ENCODE measurements at places on chromosomes 6 and 20.

GRCh38 chr6:42120895-42121865, 21.2 kb downstream of the C6orf132 start:
- no peak for DNase-seq

GRCh38 chr6:6193221-6193745, 127.2 kb downstream of the F13A1 start:
- no peak for DNase-seq

DNA sequence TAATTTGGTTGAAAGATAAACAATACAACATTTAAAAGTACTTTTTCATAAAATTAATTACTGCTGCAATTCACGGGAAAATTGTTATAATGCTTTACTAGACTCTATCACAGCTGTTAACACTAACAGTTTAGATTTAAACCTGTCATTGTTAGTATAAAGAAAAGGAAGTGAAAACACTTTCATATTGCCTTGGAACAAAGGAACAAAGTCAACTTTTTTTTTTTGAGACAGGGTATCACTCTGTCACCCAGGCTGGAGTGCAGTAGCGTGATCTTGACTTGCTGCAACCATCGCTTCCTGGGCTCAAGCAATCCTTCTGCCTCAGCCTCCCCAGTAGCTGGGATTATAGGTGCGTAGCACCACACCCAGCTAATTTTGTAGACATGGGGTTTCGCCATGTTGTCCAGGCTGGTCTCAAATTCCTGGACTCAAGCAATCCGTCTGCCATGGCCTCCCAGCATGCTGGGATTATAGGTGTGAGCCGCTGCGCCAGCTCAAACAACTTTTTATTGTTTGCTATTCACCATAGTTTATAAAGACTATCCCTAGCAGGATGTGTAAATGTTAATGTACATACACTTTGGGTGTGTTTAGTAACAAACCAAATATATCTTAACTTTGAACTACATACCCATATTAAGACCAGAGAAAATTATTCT, 22.1 kb downstream of the SLC35A1 start:
- no peak for DNase-seq

DNA sequence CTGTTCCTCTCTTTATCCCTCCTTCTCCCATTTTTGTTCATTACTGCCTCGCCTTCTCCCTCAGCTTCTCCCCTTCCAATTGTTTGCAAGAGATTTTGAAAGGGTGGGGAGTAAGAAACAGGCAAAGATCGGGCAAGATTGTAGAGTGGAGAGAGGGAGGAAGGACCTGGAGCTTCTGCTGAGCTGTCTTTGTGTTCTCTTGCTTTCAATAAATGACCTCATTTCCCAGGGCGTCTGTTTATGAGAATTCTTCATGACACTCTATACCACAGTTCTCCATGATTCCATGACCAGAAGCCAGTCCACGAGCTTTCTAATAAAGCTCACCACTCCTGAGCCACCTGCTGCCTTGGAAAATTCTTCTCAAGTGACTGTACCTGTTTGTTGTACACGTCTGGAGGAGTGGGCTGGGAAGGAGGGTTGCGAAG, 50.0 kb upstream of the PLEKHG1 start:
- no peak for DNase-seq

DNA sequence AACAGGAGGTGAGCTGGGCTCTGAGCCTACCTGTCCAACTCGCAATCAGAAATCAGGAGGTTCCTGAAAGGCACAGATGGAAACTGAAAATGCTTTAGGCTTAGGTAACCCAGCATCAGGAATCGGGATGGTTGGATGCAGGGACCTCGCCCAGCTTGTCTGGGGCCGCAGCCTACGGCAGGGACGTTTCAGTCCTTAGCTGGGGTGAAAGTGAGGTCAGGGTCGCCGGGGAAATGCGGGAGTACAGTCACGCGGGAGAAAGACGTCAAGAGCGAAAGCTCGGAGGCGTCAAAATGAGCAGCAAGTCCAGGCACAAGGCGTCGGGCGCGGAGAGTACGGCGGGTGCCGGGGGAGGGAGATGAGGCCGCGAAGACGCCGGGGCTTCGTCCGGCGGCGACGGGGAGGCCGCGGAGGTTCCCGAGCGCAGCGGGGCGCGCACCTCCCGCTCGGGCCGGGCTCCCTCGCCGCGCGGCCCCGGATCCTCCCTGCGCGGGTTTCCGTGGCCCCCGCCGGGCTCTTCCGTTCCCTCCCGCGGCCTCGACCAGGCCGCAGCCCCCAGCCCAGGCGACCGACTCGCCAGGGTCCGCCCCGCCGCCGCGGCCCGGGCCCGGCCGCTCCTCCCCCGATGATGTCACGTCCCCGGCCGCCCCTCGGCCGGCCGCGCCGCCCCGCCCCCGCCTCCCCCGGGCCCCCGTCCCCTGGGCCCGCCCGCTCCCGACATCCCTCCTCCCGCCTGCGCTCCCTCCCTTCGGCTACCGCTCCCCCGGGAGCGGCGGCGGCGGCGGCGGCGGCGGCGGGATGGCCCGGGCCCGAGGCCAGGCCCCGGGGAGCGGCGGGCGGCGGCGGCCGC, at the start of gene EBF4:
Gene EBF4 (plus strand): TSS at position 745 of the 850 bp plus-strand sequence. CDS start 866 bp downstream, outside the sequence.
- DNase-seq: no peak

- no peak for DNase-seq
Observed at GRCh38 chr6:93420163-93420795, 920 bp upstream of the EPHA7 start.

DNA sequence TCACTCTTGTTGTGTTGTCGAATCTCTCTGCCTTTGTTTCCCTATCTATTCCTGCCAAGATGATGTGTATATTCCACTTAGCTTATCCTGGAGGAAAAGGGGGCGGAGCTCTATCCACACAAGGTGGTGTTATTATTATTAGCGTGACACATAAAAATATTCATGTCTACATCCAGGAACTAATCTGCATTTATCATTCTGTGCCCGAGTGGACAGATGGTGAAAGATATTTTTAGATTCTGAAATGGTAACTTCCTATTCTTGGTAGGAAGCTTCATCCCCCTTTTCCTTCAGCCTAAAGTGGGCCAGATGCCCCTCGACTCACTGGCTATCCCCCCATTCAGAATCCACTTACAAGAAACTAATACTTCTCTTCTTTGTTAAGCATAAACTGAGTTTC, 2.0 kb downstream of the XKR7 start:
- no peak for DNase-seq

GRCh38 chr6:81777586-81778268, 25.2 kb upstream of the TENT5A start:
- no peak for DNase-seq

DNA sequence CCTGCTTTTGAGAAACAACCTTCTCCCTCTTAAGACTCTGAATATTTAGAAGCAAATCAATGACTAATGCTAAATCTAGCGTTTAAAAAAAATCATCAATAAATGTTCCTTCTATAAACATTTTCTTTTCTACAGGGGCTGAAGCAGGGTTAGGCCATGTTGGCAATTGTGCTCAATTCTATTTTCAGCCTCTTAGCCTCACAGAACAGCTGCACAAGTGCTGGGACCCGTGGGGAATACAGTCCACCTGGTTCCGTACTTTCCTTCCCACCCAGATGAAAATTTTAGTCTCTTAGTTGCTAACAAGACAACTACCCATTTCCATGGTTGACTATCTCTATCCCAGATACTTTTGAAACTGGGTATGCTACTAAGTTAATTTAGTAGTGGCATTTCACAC, 138.6 kb downstream of the RPS12 start:
- no peak for DNase-seq

DNA sequence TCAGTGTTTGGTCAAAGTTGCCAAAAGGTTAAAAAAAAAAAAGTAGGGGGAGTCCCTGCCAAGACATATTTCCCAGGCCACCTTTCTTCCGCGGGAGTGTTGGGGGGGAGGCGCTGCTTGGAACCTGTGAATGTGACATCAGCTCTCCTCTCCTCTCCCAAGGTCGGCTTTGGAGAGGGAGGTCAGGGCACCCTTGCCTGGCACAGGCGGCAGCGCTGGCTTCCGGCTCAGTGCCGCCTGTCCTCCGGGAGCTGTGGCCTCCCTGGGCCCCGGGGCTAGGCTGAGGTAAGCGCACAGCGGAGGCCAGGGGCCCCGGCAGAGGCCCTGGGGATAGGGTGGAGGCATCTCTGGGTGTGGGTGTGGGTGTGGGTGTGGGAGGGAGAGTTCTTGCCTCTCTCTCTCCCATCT, 1.9 kb upstream of the EDN1 start:
- no peak for DNase-seq

- DNase-seq: no peak
Observed at GRCh38 chr20:34570859-34571306, 12.4 kb downstream of the MAP1LC3A start.

DNA sequence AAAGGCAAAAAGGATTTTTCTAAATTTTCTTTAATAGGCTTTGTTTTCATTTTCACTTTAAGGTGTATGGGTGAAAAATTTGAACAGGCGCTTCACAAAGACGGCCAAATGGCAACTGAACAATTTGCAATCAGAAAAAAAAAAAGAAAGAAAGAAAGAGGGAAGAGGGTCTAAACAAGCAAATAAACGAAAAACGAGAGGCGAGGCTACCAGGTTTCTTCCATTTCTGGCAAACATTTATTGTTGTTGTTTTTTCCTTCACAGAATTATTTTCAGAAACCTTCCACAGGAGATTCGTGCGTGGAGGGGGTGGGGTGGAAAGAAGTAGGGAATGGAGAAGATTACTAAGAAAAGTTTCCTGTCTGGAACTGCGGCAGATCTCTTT, 24.3 kb downstream of the POM121L2 start:
- DNase-seq: no peak

DNA sequence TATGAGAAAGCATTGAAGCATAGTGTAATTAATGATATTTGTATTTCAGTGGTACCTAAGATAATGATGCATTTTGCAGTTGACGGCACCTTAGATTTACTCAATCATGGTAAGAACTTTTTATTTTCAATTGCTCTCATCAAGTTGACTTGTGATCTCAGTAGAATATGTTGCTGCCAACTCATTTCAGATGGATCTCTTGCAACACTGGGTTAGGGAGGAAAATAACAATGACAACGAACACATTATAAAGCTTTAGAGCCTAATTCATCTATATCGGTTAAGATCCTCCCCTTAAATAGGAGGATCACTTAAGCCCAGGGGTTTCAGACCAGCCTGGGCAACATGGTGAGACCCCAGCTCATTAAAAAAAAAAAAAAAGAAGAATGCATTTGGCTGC, 18.0 kb upstream of the TBC1D22B start:
- DNase-seq: no peak

DNA sequence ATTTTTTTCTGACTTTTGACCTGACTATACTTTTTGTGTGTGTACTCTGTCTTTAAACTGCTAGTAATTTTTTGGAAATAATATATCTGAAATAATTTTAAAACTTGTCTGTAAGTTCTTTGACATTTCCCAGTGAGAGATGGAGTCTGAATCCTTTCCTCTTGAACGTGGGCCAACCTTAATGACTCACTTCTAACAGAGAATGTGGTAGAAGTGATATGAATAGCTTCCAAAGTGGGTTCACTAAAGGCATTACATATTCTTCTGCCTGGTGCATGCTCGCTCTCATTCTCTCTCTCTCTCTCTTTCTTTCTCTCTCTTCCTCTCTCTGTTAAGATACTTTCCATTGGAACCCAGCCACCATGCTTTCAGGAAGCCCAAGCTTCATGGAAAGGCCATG, 108.7 kb upstream of the FERMT1 start:
- no peak for DNase-seq

GRCh38 chr20:10947726-10948125, 273.9 kb upstream of the JAG1 start:
- DNase-seq: no peak

DNA sequence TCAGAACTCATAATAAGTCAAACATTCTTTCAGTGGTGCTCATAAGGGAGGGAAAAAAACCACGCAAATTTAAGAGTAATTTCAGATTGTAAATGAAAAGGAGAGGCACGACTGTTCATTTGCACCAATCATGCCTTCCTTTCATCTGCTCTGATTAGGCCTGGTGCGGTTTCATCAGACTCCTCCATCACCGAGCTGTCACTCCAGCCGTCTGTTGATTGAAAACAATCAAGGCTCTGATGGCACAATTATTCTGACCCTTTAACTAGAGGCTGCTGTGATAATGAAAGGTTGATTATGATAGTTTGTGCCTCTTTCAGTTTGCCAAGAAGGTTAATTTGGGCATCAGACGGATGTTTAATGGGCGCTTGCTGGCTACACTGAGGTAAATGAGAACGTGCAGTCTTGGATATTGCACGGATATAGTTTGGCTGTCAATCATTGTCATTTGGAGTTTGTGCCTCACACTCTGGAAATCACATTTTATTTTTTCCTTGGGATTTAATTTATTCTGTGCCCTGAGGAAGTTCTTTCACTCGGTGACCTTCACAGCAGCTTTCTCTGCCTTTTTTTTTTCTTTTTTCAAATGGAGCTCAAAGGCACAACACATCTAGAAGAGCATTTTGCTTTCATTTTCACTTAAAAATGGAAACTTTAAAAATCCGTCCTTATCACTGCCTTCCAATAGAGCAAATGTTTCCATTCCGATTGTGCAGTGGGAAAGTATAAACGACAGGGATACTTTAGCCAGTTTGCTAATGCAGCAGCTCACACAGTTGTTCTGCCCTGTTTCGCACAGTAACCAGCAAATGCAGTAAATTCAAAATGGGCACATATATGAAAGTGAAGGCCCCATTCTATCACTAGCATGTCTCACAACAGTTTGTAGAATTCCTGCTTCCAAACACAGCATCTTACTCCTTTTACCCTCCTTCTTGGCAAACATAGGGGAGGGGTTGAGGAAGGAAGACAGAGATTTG, 172.8 kb downstream of the KLHL32 start:
- DNase-seq: no peak

DNA sequence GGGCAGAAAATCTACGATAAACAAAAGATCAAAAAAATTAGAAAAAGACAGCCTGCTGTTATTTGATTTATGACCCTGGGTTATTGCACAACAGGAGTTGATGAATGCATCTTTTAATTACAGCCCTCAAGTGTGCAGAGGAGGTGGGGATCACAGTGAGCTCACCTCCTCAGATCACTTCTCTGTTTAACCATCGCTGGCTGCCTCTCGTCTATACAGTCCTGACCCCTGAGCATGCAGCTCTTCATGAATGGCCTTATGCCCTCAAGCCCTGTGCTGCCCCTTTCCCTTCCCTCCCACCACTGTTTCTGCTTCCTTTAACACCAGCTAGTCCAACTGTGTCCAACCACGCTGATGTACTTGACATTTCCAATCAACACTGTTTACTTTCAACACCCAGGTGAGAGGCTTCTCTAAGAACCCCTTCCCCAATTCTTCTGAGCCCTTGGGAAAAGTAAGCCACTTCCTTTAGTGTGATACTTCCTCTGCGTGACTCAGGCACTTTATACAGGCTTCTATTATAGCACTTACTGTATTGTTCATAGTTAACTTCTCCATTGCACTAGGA, 60.6 kb upstream of the RIPOR2 start:
- no peak for DNase-seq

GRCh38 chr6:2970753-2971419, 481 bp downstream of the SERPINB6 start:
- DNase-seq: no peak

DNA sequence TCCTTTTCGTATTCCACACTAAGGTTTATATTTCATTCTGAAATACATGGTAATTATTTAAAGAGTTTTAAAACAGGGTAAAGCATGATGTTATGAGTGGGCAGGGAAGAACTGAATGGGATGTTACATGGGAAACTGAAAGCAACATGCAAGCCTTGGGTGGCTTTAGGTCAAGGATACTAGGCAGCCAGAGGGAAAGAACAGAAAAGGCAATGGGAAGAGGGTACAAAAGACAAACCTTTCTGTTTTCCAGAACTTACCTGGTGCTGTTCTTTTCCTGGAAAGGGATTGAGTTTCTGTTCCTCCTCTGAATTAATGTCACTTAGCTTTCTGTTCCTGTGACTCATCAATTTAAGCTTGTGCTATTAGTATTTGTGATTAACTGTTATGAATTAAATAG, 71.2 kb upstream of the SMIM8 start:
- no peak for DNase-seq
